NT2/D1 (cell line): ENCODE measurements at places on chromosomes 6 and 20.

- no peak for DNase-seq
Observed at GRCh38 chr6:157887892-157888291, 64.8 kb downstream of the SNX9 start.

DNA sequence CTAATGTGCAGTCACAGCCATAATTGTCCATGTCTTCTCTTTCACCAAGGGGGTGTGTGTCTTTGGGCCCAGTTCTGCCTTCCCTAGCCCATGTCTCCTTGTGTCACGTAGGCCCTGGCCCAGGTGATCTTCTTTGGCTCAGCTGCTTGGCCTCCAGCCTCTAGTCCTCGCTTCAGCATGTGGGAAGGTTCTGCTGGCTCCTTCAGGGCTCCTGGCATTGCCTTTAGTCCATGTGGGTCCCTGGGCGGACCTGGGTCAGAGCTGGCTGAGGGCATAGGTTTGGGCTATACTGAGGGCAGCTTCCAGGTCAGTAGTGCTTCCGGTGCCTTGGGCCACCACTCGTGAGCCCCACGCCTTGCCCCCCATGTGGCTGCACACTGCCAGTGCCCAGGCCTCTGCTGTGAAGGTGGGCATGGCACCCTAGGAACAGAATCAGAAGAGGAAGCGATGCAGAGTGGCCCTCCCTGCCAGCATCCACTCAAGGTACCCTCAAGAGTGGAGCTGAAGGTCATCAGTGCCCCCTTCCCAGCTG, 12.8 kb downstream of the AARS2 start:
- no peak for DNase-seq

GRCh38 chr6:32666420-32667300, at the start of gene HLA-DQB1:
HLA-DQB1 (minus strand) TSS chr6:32666657; CDS start chr6:32666607, 50 bp downstream.
- no peak for DNase-seq

GRCh38 chr20:3459881-3460307, 10.9 kb upstream of the ATRN start:
- no peak for DNase-seq

DNA sequence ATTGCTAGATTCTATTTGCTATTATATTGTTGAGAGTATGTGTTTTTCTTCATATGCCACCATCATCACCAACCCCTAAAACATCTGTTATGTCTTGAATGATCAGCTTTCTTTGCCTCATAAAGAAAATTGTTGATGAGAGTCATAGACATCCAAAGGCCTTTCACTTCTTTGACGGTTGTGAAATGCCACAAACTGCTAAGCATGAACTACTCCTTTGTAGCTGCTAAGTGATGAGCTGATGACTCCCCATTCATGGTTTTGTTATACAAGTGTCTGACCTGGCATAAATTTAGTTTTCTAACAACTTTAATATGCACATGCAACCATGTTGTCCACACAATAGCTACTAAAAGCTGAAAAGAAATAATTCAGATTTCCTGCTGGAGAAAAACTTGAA, 684 bp upstream of the MED23 start:
- no peak for DNase-seq

GRCh38 chr6:145015739-145016558, 719.4 kb downstream of the EPM2A start:
- no peak for DNase-seq

DNA sequence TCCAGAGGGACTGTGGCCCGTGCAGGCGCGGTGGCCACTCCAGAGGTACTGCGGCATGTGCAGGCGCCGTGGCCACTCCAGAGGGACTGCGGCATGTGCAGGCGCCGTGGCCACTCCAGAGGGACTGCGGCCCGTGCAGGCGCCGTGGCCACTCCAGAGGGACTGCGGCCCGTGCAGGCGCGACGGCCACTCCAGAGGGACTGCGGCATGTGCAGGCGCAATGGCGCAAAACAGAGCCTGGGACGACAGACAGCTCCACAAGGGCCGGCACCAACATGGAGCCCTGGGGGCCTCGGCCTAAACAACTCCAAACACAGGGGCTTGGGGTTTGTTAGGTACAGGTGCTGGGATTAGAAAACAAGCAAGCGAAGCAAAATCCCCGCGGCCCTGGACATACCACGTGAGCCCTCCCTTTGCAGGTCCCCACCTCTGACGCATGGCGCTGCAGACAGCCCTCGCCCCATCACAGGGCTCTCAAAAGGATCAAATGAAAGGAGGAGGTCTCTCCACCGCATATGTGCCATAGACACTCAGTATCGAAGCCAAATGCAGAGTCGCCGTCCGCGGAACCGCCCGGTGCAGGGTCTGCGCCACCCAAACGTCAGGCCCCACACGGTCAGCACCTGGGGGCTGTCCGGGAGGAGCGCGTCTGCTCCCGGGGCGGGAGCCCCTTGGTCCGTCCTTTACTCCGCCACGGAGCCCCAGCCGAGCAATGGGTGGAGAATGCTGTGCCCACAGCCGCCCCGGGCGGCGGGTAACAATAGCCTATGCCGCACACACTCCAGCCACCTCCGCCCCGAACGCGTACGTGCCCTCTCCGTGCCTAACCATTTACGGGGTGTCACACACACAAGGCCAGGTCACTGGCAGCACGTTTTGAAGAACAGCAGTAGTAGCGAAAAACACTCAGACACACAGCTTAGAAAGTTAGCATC, 85.7 kb downstream of the TAF4 start:
- no peak for DNase-seq

- no peak for DNase-seq
Observed at GRCh38 chr20:62544505-62545055, 68.8 kb upstream of the GATA5 start.

GRCh38 chr6:143842461-143842901, 657 bp upstream of the LTV1 start:
- no peak for DNase-seq

GRCh38 chr20:47748823-47749222, 36.5 kb downstream of the SULF2 start:
- no peak for DNase-seq

DNA sequence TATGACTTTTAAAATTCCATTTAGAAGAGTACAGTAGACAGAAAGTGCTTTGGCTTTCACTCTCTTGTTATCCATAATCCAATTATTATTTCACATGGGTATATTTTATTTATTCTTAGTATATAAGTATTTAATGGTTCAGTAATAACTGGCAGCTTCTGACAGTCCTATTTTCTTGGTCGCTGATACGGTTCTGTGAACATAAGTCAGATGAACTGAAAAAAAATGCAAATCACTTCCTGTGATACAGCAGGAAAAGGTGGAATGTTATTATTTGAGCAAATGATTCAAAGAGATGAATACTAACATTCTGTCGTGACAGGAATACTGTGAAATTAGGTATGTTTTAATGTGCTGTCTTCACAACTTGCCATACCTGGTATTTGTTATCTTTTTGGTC, 132.3 kb downstream of the ARHGAP18 start:
- DNase-seq = no peak

DNA sequence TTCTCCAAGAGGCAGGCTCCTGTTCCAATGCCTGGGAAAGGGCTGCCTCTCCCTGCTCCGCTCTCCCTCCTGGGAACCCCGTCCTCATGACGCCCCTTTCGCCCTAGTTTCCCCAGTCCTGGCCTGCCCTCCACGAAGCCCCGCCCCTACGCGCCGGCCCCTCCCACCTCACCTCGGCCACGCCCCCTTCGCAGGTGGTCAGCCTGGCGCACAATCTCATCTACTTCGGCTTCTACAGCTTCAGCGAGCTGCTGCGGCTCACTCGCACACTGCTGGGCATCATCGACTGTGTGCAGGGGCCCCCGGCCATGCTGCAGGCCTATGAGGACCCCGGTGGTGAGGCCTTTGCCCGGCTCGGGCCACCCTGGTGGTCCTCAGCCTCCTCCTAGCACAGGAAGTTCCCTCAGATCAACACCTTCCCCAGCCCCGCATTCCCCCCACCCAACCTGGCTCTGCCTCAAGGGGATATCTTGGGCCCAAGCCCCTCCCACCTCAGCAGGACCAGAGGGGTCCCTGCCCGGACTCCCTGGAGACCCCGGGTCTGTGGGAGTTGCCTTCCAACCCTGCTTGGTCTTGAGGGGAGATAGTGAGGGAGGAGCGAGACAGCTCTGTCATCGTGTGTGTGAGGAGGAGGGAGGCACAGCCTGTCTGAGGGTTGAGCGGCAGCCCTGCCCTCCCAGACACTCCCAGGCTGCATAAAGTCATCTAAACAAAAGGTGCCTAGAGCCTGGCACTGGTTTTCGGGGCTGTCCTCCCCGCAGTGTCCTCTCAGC, 40.3 kb downstream of the UQCC2 start:
- DNase-seq = no peak

- no peak for DNase-seq
Observed at GRCh38 chr6:107776415-107776814, 47.7 kb downstream of the SCML4 start.
